Thyroid gland (tissue), 4 donors: ENCODE measurements at places on chromosomes 3 and 15. TPM values are rescaled to one million over a fixed set of nuclear protein-coding genes. Genes with fewer than 3 reads are reported as not detected.
A peak's percentile ranks its signal among the peaks of the same experiment; 100 is the strongest.

Gene CLDN1
- 5.1 TPM for total RNA-seq

GRCh38 chr3:157920822-157921700 is 185.2 kb downstream of the SHOX2 start:
- no peak for DNase-seq

DNA sequence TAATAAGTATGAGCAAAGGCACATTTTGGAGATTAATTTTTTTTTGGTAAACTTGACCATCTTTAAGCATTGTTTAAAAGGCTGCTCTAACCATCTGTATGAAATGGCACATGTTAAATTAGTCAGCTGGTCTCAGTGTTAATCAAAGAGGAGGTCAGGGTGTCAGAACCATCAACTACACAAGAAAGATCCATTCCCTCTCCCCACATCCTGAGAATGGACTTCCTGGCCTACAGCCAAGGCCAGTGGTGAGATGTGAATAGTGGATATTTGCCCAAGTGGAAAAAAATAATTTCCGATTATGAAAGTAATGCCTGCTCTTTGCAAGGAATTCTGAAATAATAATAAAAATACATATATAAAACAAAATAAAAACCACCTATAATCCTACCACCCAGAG is 641.7 kb downstream of the NR2F2 start:
- DNase-seq: no peak

DNA sequence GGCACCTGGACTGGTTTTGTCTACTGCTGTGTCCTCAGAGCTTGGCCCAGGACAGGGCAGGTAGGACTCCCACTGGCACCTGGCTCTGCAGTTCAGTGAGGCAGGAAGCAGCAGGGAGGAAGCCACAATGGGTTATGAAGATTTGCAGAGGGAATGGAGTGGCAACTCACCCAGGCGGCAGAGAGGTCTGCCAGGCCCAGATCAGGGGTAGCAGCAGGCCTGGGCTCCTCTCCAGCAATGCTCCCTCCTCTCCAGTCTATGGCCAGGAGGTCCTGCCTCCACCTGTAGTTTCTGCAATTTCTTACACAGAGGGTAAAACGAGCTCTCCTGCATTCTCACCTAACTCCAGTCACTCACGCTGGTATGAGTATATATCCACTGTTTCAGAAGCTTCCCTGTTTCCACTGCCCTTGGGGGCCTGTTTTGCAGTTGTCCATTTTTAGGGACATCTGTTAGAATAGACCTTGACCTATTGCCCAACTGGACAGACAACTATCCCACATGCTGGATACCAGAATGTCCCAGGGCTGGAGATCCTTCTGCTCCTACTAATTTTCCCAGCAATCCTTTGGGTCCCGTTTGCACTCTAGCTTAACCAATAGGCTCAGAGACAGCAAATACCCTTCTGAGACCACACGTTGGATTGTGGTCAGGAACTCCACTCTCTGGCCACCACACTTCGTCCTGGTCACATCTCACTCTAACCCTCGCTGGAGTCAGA is 35.2 kb downstream of the HMCES start:
- DNase-seq: no peak

DNA sequence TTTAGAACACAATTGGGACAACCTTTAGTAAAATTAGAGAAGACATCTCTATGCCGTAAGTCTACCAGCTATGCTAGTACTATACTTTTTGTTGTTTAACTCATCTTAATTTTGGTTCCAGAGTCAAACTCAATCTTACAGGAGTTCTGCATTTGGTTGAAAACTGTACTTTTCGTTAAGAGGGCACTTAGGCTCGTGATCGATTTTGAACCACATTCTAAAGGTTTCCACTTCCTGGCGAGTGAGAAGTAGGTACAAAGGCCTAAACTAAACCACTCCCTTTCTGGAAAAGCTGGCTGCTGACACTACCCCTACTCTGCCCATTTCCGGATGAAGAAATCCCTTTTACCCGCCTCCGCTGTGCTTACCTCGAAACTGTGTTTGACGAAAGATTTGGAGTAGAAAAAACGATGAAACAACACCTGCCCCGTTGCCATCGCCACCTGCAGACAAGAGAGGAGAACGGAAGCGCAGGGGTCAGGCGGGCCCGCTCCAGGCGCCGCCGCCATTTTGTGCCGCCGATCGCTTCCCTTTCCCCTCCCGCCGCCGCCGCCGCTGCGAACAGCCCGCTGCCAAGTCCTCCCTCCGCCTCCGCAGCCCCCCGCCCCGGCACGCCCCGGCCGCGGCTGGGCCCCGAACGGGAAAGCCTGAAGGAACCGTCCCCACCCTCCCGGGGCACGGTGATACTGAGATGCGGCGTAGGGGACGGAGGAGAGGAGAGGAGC is 748 bp downstream of the CCNL1 start:
- peak; percentile 65 for DNase-seq
